ENCODE measurements at places on chromosomes 16 and 17.

GRCh38 chr16:74501484-74502478, 80.5 kb upstream of the CLEC18B start:
- DNase-seq: no peak

- DNase-seq: no peak
Observed at GRCh38 chr17:62911114-62911513, 54.9 kb upstream of the TANC2 start.

GRCh38 chr16:82302042-82302727, 132.2 kb upstream of the MPHOSPH6 start:
- DNase-seq: no peak

- no peak for DNase-seq
Observed at GRCh38 chr17:74289688-74290087, 15.7 kb downstream of the DNAI2 start.

All from ovary (tissue), 10 donors.